Sciatic nerve (tissue), 2 donors: ENCODE measurements at places on chromosomes 5 and 9. TPM values are rescaled to one million over a fixed set of nuclear protein-coding genes. Genes with fewer than 3 reads are reported as not detected.

DNA sequence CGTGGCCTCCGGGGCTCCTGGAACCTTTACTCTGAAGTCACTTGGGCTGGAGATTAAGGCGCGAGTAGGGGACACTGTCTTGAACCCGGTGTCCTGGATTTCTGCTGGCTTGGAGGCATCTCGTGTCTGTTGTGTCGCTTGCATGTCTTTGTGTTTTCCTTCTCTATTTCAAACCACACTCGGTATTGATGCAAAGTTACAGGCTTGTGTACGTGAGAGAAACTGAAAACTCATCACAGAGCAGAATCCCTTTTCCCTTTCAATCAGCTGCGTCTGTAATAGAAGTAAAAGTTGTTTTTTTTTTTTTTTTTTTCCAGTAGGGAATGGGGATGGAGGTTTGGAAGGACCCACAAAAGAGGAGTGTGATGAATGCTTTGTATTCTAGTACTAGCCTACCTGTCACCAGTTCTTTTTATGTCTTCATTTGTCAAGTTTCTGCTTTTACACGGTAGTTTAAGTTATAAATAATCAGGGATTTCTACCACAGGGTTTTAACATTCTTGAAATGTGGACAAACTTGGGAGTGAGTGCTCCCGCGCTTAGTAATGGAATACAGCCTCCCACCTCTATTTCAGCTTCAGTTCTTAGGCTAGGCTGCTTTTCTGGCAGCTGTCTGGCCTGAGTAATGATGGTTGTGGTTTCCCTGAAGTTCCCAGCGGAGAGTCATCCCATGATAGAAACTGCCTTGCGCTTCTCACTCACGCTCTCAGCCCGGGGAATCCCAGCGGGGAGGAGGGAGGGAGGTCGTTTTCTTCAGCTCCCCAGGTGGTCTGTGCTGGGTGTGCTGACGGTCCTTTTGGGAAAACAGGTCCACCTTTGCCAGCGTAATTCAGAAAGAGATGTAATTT is 763 bp downstream of the TJP2 start:
- DNase-seq, result peak; percentile 77

GRCh38 chr5:95667061-95667618 is 15.7 kb downstream of the SPATA9 start:
- no peak for DNase-seq

GRCh38 chr9:94895668-94896067 is 169.2 kb downstream of the AOPEP start:
- DNase-seq, result no peak

- DNase-seq, result no peak
Measured at GRCh38 chr5:154757814-154758406, 2.7 kb downstream of the LARP1 start.

GRCh38 chr5:179313849-179314521 is 31.3 kb downstream of the ADAMTS2 start:
- peak; percentile 88 for DNase-seq

DNA sequence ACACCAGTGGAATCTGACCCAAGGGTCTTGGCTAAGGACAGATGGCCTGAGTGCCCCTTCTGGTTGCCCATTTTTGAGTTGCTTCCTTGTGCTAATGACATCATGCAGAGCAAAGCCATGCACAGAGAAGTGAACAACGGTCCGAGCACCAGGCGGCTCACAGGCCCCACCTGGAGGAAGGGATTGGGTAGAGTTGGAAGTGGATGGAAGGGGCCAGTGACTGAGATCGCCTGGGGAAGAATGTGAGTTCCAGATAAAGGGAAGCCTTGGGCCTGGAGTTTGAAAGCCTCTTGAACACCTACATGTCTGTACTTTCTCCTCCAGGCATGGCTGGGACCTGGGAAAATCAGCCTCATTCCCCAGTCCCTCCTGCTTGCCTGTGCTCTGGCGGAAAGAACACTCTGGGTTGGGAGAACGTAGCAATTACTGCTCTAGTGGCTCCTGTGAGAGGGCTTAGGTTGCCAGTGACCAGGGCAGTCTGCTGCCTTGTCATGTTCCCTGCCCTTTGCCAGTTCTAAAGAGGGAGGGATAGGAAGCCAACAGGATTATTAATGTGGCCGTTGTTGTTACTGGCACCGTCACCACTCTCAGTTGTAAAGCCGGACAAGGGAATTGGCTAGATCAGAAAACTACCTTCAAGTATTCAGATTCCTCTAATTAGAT is 62.5 kb upstream of the PTPN3 start:
- DNase-seq, result no peak

DNA sequence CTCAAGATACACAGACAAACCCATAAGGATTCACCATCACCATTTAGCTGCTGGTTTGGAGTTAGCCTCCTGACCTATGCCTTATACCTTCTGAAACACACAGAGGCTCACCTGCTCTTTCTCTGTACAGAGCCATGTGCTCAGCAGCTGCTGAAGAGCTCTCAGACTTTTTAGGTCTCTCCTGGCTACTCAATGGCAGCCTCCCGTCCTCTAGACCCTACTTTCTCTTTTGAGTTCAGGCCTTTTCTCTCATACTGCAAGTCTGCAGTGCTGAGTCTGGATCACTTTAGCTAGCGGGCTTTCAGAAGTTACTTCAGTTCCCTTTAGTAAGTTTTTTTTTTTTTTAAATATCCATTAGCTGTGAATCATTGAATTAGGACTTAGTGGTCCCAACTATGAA is 25.7 kb downstream of the LVRN start:
- no peak for DNase-seq

- DNase-seq, result no peak
Measured at GRCh38 chr9:133998915-133999595, 6.9 kb upstream of the VAV2 start.

GRCh38 chr9:83633255-83633654 is 10.3 kb downstream of the IDNK start:
- no peak for DNase-seq

DNA sequence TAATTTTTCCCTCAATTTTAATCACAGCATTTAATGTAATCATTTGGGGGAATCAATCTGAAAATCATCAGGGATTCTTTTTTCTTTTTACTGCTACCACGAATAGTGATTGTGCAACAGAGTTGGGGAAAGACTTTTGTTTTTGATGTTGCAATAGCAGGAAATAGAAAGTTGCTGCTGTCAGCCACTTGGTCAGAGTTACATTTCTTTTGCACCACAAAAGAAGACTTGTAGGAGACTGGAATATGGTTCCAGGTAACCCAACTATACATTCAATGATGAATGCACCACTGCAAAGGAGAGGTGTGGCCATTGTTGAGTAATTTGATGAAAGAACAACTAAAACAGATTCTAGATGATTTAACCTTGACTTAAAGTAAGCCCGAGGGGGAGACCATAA is 46.3 kb upstream of the PALM2AKAP2 start:
- no peak for DNase-seq

- DNase-seq, result no peak
Measured at GRCh38 chr9:31573561-31573960, 810.9 kb upstream of the ACO1 start.

GRCh38 chr5:151556806-151557205 is 34.3 kb downstream of the FAT2 start:
- DNase-seq, result no peak

The MYOT gene
- 10.9 TPM for total RNA-seq

The UBE2B gene
- 101 TPM for total RNA-seq

The ACOT12 gene
- not detected for total RNA-seq

The SIMC1 gene
- total RNA-seq, result 15.6 TPM

The ST6GALNAC6 gene
- total RNA-seq, result 108 TPM
